ENCODE measurements at places on chromosomes 16 and 17.

- no peak for DNase-seq
These were observed 190.9 kb upstream of the GSE1 start for GRCh38 chr16:85422196-85422631.

DNA sequence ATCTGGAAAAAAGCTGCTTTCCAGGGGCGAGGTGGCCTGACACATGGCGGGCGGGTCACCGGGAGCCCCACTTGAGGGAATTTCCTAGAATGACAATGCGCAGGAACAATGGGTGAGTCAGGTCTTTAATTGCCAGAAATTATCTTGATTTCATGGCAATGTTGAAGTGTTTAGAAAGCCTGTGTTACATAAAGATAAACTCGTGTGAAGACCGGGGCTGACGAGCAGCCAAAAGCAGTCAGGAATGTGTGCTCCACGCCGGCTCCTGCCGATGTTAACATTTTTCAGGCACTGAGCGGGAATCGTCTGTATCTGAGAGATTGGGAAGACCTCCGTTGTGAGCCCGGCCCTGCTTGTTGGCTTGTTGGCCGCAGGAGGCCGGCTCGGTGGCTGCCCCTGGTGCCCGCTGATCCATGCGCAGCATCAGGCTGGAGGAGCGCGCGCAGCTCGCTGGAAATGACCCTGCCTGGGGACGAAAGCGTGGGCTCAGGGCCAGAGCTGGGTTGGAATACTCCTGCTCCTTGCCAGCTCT lies 353.1 kb downstream of the FOXL1 start:
- DNase-seq, result peak; percentile 88

DNA sequence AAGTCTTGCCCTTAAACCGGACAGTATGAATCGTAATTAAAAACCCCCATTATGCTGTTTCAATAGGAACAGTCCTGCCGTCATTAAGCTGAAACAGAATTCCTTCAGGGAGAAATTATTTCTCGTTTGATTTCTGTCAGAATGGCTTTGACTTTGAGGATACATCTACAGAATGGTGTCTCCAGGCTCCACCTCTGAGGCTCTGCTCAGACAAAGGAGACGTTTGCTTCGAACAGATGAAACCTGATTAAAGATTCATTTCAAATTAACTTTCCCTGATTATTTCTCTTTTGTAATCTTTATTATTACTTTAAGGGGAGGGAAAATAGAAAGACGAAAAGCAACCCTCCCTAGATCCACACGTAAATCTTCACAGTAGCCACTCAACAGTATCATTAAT lies 106.9 kb downstream of the TMEM114 start:
- DNase-seq, result no peak

GRCh38 chr17:61878984-61879612 lies 15.8 kb upstream of the BRIP1 start:
- DNase-seq, result no peak

- DNase-seq, result peak; percentile 50
These were observed 3.8 kb downstream of the PMP22 start for GRCh38 chr17:15261258-15261801.

GRCh38 chr17:83090444-83091256 lies 11.2 kb downstream of the METRNL start:
- DNase-seq, result no peak

- DNase-seq, result no peak
These were observed 15.1 kb downstream of the ANKFY1 start for GRCh38 chr17:4248504-4249277.

DNA sequence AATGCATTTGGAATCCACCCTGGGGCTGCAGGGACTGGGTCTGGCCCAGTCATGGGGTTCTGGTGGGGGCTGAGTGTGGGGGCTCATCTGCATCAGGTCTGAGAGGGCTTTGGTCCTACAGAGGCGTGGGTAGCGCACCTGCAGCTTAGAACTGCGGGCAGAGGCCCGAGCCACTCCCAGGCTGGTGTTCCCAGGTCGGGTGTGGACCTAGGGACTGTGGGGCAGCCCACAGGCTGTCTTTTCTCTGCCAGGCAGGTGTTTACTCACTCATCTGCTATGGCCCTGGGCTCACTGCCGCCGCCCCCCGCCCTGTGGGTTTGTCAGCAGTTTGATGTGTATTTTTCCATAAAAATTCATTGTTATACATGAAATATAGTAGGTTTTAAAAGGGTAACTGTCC lies 27.0 kb upstream of the DOC2B start:
- no peak for DNase-seq

- no peak for DNase-seq
These were observed 26.3 kb downstream of the STAT5B start for GRCh38 chr17:42249681-42250446.

GRCh38 chr16:57822856-57823255 lies 20.6 kb upstream of the KIFC3 start:
- no peak for DNase-seq

GRCh38 chr17:48497103-48497502 lies 33.7 kb downstream of the HOXB1 start:
- DNase-seq, result no peak

GRCh38 chr17:1298606-1299005 lies 19.1 kb downstream of the TRARG1 start:
- DNase-seq, result peak; percentile 40

DNA sequence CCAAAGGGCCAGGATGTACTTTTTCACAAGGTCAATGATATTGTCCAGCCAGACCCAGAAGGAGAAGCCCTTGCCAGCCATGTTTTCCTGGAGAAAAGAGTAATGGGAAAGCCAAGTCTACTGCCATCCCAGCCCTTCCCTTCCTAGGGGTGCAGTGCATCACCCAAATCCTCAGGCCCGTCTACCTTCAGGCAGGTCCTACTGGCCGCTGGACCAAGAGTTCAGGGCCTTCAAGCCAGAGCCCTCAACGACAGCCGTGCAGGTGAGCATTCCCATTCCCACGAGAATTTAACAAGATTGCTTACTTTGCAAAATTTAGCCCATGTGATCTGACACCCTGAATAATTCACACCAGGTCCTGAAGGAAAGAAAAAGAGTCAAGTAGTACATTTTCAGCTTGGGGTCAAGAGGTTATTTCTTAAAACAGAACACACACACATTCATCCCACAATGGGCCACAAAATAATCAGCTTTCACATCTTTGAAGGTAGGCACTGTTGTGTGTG lies 35.0 kb downstream of the STAT5A start:
- no peak for DNase-seq

DNA sequence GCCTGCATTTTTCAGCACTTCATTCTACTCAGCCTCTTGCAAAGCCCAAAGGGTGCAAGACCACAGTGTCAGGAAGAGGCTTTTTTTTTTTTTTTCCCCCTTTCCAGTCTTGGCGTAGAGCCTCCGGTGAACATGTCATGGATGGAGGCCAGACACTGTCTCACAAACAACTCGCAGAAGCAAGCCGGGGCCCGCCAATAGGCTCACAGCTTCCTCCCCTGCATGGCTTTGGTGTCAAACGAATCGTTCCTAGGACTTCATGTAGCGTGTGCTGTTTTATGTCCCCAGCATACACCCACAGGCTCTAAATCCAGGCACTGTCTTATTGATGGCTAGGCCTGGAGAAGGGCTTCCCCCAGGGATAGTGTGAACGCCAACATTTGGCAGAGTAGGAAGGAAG lies 457.7 kb upstream of the MAF start:
- DNase-seq, result peak; percentile 39

GRCh38 chr17:61144617-61145564 lies 254.8 kb upstream of the TBX2 start:
- DNase-seq, result no peak

DNA sequence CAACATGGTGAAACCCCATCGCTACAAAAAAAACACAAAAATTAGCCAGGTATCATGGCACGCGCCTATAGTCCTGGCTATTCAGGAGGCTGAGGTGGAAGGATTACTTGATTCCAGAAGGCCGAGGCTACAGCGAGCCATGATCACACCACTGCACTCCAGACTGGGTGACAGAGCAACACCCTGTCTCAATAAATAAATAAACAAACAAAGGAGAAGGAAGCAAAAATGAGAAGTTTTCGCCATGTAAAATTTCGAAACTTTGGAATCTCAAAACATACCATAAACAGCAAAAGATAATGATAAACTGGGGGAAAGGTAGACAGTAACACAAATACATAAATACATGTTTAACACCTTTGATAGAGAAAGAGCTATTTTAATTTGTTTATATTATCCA lies 130.9 kb downstream of the ZFHX3 start:
- DNase-seq, result no peak

GRCh38 chr16:5590416-5590815 lies 492.8 kb upstream of the EEF2KMT start:
- DNase-seq, result no peak

- no peak for DNase-seq
These were observed 11.4 kb upstream of the RAP1GAP2 start for GRCh38 chr17:2784864-2785263.

DNA sequence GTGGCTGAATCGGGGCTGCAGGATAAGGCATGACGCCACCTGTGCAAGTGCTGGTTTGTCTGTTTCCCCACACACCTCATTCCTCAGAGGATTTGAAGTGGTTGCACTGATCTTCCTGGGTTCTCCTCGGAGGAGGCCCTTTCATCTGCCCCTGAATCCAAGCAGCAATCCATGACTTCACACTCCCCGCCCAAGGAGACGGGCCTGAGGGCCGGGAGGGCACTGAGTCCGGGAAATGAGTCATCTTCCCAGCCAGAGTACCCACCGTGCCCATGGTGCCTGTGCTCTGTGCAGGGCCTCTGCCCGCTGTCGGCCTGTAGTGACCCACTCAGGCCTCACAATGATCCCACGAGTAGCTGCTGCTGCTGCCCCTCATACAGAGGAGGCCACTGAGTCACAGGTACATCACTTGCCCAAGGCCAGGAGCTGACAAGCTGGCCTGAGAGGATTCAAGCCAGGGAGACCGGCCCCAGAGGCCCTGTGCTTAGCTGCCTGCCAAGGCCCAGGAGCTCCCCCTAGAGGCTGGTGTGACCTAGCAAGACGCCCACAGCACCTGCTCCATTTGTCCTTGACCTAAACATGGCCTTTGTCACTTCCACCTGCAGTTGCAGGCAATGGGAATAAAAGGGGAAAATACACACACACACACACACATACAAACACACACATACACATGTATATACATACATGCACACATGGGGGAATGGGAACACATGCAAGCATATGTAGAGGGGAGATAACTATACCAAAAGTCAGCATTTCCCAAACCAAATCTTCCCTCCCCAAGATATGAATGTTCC lies 240.0 kb downstream of the C16orf95 start:
- peak; percentile 63 for DNase-seq

DNA sequence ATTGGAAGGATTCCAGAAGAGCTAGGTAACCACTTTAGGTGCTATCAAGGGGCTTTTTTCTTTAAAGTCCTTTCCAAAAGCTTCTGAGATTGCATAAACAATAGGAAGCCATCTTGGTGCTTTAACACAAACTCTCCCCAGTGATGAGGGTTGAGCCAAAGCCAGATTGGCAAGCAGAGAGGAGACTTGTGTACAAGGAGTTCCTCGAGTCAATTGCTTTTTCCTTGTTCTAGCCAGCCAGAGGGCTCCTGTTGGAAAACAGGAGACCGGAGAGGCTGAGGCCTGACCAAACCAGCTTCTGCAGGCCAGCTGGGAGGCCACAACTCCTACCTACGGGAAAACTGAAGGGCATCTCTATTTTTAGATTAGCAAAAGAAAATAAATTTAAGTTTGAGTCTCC lies 46.5 kb downstream of the MAPT start:
- no peak for DNase-seq

DNA sequence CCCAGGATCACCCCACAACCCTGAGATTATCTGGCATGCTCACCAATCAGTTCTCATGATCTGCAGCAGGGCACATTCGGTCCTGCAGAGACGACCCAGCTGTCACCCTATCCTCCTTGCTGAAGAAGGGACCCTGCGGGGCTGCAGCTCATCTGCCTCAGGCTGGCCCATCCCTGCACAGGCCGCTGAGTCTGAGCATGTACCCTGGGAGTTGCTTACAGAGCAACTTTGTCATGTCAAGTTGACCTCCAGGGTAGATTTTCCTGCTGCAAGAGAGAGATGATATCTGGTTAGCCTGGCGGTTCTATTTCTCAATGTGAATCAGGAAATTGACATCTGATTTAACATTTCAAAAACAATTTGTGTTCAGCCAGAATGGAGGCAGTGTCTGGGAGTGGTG lies 36.0 kb upstream of the ADCY9 start:
- DNase-seq, result no peak

DNA sequence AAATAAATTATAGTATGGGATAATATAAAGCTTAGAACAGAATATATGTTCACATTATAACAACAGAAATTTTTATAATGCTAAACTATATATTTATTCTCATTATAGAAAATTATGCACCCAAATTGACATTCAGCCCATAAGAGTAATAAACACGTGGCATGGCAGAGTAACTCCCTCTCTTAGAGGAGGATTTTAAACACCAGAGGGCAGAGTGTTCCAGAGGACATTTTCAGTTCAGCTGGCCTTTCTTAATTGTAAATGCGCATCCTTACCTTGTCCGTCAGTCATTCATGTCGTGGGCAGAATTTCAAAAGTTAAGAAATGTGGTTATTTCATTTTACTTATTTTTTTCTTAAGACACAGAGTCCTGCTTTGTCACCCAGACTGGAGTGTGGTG lies 147.1 kb downstream of the TANC2 start:
- DNase-seq, result no peak

DNA sequence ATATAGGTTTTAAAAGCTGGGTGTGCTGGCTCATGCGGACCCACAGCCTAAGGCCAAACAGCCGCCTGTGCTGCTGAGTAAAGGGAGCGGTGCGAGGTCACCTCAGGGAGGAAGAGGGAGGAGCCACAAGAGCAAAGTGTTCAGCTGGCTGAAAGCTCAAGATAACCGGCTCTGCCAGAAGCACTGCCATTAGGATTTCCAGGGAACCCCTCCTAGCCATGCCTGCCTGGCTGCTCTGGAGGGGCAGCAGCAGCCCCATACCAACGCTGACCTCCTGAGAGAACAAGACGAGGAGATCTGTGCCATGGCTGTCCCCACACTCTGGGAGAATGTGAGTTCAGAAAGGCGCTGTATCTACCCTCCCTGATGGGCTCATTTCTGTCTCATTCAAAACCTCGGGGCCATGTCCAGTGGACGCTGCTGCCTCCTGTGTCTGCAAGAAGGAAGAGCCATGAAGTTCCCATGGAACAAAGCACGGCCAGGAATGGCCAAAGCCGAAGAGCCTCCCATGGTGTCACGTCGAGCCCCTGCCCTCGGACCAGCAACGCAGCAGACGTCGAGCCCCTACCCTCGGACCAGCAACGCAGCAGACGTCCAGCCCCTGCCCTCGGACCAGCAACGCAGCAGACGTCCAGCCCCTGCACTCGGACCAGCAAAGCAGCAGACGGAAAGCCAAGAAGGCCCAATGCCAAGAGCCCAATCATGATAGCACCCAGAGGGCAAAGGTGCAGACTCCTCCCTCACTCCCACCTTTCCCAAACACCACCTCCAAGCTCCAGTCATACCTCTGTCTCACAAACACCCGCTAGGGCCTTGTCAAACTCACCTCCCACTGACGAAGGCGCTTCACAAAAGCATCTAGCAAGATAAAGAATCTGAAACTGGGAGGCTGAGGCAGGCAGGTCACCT lies 107.0 kb downstream of the ANKRD11 start:
- DNase-seq, result no peak

DNA sequence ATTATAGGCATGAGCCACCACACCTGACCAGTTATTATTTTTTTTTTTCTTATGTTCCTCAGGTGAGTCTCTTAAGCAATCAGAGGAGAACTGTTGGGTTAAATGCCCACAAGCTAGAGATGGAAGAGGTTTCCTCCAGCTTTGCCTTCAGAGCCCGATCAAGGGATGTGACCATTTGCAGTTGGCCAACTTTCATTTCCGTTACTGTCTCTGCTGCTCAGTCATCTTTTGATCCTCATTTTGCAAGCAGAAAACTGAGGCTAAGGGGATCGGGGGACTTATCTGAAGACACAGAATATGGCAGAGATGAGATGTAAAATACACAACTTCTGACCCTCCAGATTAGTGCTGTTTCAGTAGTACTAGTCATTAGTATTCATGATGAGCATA lies 188.8 kb downstream of the RAB11FIP4 start:
- no peak for DNase-seq
